ENCODE measurements at places on chromosomes 6 and 20. TPM values are rescaled to one million over a fixed set of nuclear protein-coding genes. Genes with fewer than 3 reads are reported as not detected.

Gene EMILIN3
- total RNA-seq: 0.44 TPM

Gene OVOL2
- not detected for total RNA-seq

Gene FOXF2
- 0.29 TPM for total RNA-seq

Gene ARHGAP40
- not detected for total RNA-seq

Gene NOX3
- total RNA-seq: not detected

Gene PPP1R3G
- total RNA-seq: 10.7 TPM

Gene FHL5
- total RNA-seq: 9.6 TPM

Gene PRPH2
- 1.2 TPM for total RNA-seq

Gene PRICKLE4
- total RNA-seq: 3.1 TPM

Gene TSBP1
- not detected for total RNA-seq

- peak; percentile 40 for DNase-seq
Observed at GRCh38 chr20:5657190-5657875, 92.9 kb upstream of the SHLD1 start.

DNA sequence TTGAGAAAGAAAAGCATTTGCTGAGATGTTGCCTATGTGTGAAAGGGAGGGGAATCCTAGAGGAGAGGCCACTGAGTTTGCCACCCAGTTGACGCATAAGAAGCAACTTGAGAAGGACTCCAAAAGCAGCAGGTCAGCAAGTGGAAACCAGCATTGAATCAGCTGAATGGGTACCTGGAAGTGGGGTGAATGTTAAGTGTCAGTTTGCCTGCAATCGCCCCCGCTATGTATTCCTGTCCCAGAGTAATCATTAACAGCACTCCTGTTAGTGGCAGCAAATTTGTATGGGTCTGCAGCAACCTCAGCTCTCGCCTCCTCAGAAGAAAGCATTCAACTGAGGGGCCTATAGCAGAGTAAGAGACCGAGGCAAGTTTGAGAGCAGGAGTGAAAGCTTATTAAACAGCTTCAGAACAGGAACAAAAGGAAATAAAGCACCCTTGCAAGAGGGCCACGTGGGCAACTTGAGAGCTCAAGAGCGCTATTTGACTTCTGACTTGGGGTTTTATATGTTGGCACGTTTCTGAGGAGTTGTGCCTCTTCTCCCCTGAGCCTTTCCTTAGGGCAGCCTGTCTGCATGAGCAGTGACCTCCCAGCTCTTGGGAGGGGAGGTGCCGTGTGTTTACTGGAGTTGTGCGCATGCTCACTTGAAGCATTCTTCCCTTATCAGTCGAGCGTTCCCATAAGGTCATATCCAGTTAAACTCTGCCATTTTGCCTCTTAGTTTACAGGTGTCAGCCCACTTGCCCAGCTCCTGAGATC, 122.6 kb upstream of the PHACTR1 start:
- no peak for DNase-seq

GRCh38 chr20:19710336-19711120, 47.5 kb upstream of the RIN2 start:
- DNase-seq: no peak

DNA sequence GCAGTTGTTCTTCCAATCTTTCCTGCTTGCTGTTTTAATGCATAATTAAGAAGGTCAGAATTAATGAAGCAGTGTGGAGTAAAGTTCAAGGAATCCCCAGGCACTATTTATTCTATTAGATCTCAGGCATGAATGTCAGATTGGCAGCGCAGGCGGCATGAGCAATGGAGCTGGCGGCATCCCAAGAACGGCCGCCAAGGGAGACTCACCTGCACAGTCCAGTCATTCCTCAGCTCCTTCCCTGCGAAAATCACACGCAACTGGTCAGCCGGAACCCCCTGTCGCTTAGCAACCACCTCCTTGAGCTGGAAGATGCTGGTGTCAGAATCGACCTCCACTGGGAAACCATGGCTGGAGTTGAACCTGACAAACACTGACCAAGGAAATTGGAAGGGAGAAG, 284.5 kb downstream of the PRKN start:
- DNase-seq: no peak

GRCh38 chr20:59461526-59461925, 142.8 kb upstream of the PHACTR3 start:
- DNase-seq: no peak

DNA sequence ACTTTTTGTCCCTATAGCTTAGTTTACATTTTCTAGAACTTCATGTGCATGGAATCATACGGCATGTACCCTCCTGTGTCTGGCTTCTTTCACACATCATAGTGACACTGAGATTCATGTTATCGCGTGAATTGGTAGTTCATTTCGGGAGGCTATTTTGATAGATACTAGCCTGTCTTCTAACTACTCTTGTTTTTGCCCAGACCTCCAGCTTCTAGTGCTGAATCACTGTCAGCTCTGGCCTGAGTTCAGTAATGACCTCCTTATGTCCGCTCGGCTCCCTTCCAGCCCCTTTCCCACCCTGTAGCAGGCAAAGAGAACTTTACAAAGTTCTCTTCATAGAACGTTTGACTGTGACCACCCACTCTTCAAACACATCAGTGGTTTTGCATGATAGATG, 14.1 kb downstream of the MYBL2 start:
- DNase-seq: no peak

- DNase-seq: peak; percentile 22
Observed at GRCh38 chr6:117270055-117270842, 4.9 kb downstream of the VGLL2 start.

GRCh38 chr20:33561692-33562601, 72.1 kb downstream of the CBFA2T2 start:
- peak; percentile 78 for DNase-seq

DNA sequence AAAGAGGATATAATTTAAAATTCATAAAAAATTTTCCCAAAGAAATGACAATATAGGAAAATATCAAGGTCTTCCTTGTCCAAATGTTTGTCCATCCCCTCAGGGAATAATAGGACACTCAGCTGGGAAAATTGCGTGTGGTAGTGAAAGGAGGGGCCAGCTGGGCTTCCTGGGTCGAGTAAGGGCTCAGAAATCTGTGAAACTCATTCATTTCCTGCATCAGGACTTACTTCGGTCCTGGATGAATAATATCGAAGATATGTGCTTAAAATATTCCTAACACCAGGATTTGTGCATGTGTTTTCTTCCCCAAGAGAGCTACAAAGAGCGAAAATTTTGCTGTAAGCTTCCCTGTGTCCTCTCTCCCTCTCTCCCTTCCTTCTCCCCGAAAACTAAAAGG, 118.2 kb upstream of the GJE1 start:
- no peak for DNase-seq

GRCh38 chr6:33105916-33106871, 30.4 kb downstream of the HLA-DPB1 start:
- no peak for DNase-seq

Measured in left cardiac atrium (tissue), 4 donors.